ENCODE measurements at places on chromosomes 1 and 21. TPM values are rescaled to one million over a fixed set of nuclear protein-coding genes. Genes with fewer than 3 reads are reported as not detected.

The AQP10 gene
- total RNA-seq: 0.27 TPM

The SGIP1 gene
- 2.6 TPM for total RNA-seq

The PLEKHN1 gene
- 16.7 TPM for total RNA-seq

The G0S2 gene
- 6.4 TPM for total RNA-seq

The ERICH3 gene
- total RNA-seq: 0.29 TPM

The KDF1 gene
- 12.2 TPM for total RNA-seq

The GPR25 gene
- not detected for total RNA-seq

The FMO4 gene
- total RNA-seq: 2.5 TPM

DNA sequence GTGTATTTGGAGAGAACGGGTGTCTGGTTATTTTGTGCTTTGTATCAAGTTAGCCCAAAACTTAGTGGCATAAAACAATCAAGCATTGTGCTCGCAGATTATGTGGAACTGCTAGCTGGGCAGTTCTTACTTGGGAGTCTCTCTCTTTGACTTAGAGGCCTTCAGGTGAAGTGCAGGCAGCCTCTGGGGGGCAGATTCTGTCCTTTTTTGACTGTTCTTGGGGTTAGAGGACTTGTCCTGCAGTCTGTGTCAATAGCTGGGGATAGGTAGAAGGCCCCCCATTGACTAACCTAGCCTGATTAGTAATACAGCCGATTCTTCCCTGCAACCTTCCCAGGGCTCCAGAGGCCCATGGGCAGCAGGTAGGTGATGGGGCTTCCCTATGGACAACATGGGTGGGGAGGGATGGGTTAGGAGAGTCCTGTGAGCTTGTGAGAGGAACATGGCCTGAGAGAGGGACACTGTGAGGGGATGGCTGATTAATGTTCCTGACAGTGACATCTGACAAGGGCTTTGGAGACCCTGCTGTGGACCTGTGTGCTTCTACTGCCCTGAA, 37.2 kb upstream of the ACOT11 start:
- DNase-seq: no peak

GRCh38 chr1:162215902-162216301, 146.4 kb downstream of the NOS1AP start:
- DNase-seq: no peak

DNA sequence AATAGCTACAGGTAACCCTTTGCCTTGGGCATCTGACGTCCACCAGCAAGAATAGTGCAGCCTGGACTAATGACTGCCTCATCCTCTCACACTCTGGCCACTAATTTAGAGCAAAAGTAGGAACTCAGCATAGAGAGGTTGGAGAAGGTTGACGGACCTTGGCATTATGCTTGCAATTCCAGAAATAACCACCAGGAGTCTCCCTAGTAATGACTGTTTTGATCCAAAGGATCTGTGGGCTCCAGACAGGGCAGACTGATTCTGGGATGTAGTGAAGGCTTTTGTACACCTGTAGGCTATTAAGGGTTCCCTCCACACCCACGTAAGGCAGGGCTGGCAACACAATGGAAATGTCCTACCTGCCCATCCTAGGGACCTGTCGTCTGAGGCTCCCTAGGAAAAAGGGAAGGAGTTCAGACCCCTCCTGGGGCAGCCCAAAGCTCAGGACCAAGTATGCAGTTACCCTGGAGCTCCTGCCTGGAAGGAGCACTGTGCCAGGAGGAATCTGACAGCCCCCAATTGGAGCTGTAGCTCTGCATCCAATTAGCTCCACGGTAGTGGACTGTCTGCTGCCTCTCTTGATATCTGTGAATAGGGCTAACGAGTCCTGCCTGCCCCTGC, 91.0 kb upstream of the TMEM51 start:
- no peak for DNase-seq

DNA sequence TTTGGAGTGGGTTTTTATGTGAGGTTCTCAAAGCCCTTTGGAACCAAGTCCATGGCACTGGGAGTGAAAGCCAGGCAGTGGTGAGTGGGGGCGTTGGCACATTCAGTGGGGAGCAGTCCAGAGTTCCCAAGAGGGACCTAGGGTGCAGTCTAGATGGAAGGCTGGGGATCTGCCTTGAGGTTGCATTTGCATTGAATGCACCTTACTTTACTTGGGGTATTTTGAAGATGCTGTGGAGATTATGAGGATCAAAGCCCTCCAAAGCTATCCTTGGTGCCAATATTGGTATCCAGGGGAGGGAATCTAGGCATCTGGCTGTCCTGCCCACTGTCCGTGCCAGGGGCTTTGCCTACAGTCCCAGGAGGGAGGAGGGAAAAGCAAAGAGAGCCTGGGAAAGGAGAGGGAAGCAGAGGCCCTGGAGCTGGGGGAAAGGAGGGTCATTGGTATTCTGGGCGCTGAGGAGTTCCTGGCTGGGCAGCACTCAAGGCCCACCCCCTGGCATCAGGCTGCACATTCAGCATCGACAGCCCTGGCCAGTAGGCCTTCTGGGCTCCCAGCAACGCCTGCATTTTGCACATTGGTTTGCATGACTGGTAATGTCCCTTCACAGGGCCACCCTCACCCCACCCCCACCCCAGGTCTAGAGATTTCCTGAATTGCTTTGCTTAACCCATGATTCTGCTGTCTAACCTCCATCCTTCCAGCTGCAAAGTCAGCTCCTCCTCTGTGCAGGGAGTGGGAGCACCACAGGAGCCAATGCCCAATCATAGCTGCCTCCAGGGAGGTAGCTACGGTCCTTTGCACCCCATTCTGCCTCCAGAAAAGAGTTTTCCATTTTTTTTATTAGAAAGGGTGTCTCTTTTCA, 843 bp upstream of the BCAN start:
- no peak for DNase-seq

- no peak for DNase-seq
Observed at GRCh38 chr1:84743896-84744295, 53.6 kb upstream of the SSX2IP start.

- DNase-seq: no peak
Observed at GRCh38 chr1:41629141-41629540, 144.7 kb upstream of the EDN2 start.

- peak; percentile 87 for DNase-seq
Observed at GRCh38 chr1:156291226-156292061, 4.0 kb downstream of the GLMP start.

- DNase-seq: no peak
Observed at GRCh38 chr1:10267319-10267718, 56.9 kb downstream of the KIF1B start.

DNA sequence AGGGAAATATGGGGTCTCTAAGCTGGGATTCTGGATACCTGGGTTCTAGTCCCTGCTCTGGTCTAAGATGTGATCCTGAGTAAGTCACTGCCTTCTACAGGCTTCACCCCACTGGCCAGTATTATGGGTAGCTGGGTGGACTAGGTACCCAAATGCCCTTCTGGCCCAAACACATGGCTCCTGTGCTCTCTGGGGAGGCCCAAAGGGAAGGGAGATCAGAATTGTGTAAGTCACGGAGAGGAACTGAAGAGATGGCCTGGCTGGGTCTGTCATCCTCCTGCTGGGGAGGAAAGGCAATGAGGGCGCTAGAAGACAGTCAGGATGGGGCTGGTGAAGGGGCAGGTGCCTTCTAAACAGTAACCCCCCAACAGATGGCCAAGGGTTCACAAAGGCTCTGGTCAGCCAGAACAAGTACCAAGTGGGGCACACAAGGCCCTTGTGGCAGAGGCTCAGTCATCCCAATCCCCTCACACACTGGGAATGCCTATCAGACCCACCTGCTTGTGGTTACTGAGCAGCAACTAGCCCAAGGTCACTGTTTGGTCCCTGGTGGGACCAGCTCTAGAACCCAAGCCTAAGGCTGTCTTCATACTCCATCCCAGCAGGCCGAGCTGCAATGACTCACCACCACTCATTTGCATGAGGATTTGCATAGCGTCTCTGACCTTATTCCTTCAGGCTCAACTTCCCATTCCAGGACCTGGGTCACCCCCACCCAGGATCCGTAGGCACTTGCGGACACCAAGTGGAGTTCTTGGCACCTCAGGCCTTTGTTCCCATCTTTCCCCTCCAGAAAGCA, 9.2 kb downstream of the MEF2D start:
- no peak for DNase-seq

- DNase-seq: no peak
Observed at GRCh38 chr1:184752656-184753055, 2.0 kb downstream of the EDEM3 start.

DNA sequence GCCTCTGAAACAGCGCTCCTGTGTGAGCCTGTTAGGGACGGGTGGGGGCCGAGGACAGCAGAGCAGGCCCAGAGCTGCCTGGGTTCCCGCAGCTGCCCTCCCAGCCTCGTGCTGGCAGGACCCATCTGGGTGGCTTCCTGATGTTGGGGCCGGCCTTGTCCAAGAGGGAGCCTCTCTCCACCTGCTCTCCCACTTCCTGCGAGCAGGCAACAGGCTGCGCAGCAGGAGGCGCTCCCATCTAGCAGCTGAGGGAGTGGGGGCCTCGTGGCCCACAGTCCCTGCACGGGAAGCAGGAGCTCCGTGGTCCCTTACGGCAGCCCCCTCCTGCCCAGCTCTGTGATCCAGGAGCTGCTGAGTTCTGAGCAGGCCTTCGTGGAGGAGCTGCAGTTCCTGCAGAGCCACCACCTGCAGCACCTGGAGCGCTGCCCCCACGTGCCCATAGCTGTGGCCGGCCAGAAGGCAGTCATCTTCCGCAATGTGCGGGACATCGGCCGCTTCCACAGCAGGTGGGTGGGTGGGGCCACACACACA, 68.0 kb downstream of the TRIM11 start:
- no peak for DNase-seq

GRCh38 chr1:214993419-214993818, 89.1 kb upstream of the KCNK2 start:
- no peak for DNase-seq

GRCh38 chr1:29050166-29050565, 73.5 kb downstream of the TMEM200B start:
- DNase-seq: no peak

GRCh38 chr1:204167730-204168129, 1.6 kb upstream of the REN start:
- DNase-seq: no peak

DNA sequence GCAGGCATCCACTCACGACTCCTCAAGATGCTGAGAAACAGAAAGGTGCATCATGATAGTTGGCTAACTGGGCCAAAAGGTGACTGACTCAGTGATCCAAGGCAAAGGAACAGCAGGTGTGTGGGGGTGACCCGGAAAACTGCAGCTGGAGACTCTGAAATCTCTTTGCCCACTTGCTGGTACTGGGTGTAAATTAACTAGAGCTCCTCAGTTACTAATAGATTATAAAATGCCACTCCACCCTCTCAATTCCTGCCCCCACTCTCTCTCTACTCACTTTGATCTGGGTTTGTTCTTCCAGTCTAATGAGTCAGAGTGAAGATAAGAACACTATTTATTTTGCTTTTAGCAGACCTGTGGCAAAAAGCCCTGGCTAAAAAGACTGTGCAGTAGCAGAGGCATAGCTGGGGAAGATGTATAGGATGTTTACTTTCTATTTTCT, 7.2 kb upstream of the PIGC start:
- DNase-seq: no peak

GRCh38 chr1:235855811-235856429, 10.8 kb downstream of the LYST start:
- no peak for DNase-seq

- no peak for DNase-seq
Observed at GRCh38 chr1:39539252-39539790, 37.3 kb downstream of the PABPC4 start.

GRCh38 chr1:42944246-42944928, 14.3 kb downstream of the SLC2A1 start:
- DNase-seq: no peak

- no peak for DNase-seq
Observed at GRCh38 chr1:71640998-71641397, 560.2 kb upstream of the ZRANB2 start.

GRCh38 chr1:3175486-3175885, 106.5 kb downstream of the PRDM16 start:
- DNase-seq: no peak

DNA sequence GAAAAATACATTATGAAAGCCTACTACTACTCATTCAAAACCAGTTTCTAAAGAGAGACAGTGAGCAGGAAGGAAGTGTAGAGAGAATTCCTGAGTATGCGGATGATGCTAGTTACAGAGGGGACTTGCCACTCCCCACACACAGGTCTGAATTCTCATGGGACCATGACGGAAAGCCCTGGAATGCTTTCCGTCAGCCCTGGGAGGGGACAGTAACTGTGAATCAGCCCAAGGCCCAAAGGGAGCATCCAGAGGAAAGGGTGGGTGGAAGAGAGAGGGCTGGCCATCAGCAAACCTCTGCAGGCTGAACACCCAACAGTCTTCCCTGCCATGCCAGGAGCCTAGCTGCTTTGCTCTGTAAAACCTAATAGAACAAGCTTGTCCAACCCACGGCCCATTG, 36.4 kb downstream of the RCSD1 start:
- no peak for DNase-seq

DNA sequence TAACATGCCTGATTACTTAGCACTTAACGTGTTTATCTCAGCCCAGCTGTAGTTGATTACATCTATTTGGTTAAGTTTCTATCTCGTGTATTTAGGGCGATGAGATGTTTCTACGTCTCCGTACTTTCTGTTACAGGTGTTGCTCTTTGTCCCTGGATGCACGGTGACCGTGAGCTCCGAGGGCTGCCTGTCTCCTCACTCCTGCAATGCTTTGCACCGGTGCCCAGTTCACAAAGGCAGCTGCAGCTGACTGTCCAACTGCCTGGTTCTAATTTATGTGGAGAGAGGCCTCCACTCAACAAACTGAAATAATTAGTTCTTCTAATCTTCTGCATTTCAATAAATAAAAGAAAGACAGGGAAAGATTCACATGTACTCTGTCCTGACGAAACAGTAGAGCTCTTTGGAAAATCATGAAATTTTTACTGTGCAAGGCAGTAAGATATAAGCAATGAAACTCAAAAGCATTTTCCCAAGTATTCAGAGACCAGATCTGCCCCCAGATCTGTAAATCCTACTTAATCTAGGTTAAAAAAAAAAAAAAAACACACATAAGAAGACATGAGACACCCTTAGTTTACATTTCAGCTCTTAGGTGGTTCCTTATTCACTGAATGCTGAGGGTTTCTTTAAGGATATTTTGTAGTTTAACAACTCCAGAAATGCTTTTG, 108.2 kb downstream of the TGFBR3 start:
- no peak for DNase-seq
